Sigmoid colon (tissue), 7 donors: ENCODE measurements at places on chromosomes 1 and 21.

- DNase-seq, result no peak
Measured at GRCh38 chr1:172107316-172107975, 266.1 kb downstream of the DNM3 start.

DNA sequence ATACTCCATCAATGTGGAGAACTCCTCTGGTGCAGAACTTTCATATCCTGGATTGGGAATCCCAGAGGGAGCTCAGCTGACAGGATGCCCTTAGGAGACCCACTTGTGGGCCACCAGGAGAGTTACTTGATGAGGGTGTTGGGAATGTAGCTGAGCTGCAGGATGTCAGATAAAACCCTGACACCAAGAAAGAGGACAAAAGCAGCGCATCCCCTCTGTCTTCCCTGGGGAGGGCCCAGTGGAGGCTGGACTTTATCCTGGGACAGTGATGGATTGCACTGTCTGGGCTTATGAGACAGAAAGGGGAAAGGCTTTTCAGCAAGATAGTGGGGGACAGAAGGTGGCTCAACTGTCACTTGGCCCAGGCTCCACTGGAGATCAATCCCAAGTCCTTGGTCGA is 88.1 kb upstream of the BCAR3 start:
- DNase-seq, result no peak

DNA sequence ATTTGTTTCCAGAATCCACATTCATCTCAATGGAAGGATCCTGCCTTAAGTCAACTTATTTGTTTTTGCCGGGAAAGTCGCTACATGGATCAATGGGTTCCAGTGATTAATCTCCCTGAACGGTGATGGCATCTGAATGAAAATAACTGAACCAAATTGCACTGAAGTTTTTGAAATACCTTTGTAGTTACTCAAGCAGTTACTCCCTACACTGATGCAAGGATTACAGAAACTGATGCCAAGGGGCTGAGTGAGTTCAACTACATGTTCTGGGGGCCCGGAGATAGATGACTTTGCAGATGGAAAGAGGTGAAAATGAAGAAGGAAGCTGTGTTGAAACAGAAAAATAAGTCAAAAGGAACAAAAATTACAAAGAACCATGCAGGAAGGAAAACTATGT is 2.6 kb downstream of the GADD45A start:
- DNase-seq, result no peak

DNA sequence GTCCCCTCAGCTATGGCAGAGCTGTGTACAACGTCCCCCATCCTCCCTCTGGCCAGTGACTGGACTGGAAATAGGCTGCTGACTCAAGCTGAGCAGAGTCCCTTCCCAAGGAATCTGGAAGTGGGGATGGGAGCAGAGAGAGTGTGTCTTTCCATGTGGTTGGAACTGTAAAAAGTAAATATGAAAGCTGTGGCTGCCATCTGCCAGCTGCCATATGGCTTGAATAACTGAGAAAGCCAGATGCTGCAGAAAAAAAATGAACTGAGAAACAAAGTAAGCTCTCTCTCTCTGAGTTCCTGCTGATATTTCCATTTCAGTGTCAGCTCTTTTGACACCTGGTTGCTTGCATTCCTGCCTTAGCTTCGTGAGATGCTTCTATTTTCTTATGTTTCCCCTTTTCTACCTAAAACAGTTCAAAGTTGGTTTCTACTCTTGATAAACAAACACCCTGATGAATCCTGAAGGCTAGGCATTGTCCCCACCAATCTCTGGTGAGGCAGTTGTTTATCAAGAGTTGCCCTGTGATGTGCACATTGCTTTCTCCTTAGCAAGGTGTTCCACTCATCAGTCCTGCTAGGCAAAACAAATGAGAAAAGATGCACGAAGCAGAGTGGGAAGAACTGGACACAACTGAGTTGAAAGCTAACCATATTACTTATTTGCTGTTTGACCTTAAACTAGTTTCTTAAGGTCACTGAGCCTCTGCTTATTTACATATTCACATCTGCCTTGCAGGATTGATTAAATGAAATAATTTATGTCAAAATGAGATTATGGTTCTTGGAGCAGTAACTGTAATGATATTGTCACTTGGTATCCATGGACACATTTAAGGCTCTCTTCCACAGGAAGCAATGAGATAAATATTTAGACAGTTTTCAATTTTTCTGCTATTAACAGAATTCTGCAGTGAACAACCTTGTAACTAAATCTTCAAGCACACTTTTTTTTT is 16.6 kb upstream of the DR1 start:
- no peak for DNase-seq

GRCh38 chr1:110555807-110556470 is 37.0 kb upstream of the KCNA10 start:
- DNase-seq, result no peak

DNA sequence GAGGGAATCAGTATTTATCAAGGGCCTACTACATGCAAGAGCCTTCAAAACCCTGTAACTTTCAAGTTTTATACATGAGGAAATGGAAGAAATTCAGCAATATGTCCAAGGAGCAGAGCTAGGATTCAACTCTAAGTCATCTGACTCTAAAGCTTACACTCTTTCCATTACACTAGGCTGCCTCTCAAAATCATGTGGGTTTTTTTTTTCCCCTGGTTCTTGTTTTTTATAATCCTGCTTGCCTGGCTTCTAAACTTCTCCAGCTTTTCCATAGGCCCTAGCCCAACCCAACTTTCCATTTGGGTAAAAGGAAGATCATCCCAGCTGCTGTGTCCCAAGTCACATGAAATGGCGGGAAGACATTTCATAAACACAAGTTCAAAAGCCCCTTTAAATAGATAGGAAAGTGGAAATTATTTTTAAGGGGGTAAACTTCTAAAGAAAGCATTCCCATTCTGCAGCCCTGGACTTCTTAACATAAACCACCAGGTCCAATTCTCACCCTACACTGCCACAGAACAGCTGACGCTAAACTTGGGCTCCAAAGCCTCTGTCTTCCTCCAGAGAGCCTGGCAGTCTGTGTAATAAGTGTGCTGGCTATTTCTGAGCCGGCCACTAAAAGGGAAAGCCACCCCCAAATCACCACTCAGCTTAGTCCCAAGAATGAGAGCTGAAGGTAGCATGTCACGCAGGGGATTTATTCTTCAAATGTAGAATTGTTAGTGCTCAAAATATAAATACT is 46.9 kb downstream of the ITPKB start:
- no peak for DNase-seq

DNA sequence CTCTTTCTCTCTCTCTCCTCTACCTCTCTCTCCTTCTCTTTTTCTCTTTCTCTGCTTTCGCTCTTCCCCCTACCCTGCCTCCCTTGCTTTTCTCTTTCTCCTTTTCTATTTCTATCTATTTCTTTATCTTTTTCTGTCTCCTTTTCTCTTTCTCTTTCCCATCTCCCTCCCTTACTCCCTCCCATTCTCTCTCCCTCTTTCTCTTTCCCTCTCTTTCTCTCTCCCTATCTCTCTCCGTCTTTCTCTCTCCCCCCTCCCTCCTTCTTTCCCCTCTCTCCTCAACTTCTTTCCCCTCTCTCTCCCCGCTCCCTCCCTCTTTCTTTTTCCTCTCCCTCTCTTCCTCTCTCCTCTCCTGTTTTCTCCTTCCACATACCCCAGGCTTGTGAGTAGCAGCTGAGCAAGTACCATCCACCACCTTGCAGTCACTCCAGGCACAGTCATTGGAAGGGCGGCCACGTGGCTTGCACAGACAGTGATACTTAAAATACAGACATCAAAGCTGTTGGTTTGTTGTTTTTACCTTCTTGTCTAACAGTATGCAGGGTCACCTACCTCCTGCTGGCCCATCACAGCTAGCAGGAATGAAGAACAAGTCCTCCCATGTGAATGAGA is 209.1 kb upstream of the COA6 start:
- no peak for DNase-seq

- no peak for DNase-seq
Measured at GRCh38 chr1:59733443-59734141, 81.2 kb upstream of the HOOK1 start.

GRCh38 chr1:109399326-109399957 is 1.7 kb upstream of the SORT1 start:
- no peak for DNase-seq

- no peak for DNase-seq
Measured at GRCh38 chr21:37688952-37689659, 227.2 kb downstream of the KCNJ6 start.

DNA sequence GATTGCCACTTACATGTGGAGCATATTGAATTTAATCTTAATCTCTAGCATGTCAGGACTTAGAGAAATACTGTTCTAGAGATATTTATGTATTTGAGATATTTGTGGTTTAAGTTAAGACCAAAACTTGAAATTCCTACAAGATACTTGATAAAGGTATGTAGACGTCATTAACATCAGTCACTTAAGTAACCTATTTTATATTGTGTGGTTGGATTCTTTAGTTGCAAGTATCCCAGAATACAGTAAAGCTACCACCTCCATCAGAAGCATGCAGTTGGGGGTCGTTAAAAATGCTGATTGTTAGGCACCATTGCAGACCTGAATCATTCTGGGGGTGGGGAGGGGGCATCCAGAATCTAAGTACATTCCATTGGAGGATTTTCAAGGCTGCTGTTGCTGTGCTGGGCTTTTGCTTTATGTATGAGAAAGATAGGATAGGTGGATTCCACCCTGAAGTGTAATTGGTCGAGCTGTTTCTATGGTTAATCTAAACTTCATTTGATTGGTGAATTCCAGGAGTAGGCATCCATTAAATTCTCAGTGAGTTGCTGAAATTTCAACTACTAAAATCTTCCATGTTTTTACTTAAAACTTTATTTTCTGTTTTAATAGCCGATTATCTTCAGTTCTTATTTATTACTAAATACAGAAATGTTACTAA is 4.0 kb downstream of the H3-3A start:
- DNase-seq, result no peak
